ENCODE measurements at places on chromosomes 16 and 17. TPM values are rescaled to one million over a fixed set of nuclear protein-coding genes. Genes with fewer than 3 reads are reported as not detected.
A peak's percentile ranks its signal among the peaks of the same experiment; 100 is the strongest.

Gene AARSD1
- 26.8 TPM for total RNA-seq

Gene G6PC1
- total RNA-seq = not detected

Gene LITAFD
- not detected for total RNA-seq

Gene KRT31
- not detected for total RNA-seq

Gene KCNG4
- total RNA-seq = not detected

DNA sequence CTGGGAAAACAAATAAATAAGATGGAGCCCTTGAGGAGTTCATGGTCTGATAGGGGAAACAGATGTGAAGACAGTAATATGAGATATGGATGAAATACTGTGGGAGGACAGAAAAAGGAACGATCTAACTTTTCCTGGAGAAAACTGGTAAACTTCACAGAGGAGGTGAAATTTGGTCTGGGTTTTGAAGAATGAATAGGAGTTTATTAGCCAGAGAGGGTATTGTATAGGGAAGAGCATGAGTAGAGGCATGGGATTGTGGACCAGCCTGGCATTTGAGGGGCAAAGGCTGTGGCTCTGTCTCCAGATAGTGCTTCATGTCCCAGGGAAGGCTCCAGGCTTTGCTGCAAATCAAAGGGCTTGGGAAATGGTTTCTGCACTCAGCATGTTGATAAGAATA is 1.6 kb downstream of the LPO start:
- H3K4me3 ChIP-seq = no peak overlapping the region
- DNase-seq = no peak
- peaks cover 63% of the 10 kb centered on the region for H3K27me3 ChIP-seq
- H3K27ac ChIP-seq = no peak overlapping the region
- no peaks in the 10 kb centered on the region for H3K4me1 ChIP-seq

DNA sequence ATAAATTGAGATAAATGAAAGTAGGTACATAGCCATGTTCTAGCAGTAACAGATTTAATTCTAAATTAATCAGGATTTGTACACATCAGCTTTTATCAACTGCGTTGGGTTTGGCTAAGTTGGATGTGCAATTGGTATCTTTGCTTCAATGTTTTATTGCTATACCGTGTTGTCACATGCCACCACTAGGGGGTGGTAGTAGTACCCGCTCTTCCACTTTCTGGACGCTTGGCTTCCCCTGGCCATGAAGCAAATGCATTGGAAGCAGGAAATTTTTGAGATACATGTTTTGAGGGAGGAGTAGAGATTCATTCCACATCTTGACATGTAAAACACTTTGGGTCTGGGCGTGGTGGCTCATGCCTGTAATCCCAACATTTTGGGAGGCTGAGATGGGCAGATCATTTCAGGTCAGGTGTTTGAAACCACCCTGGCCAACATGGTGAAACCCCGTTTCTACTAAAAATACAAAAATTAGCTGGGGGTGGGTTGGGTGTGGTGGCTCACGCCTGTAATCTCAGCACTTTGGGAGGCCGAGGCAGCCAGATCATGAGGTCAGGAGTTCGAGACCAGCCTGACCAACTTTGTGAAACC is 58.6 kb downstream of the EMP2 start:
- peaks cover 4% of the 10 kb centered on the region for H3K36me3 ChIP-seq
- no peaks in the 10 kb centered on the region for H3K27me3 ChIP-seq
- DNase-seq = no peak
- no peaks in the 10 kb centered on the region for H3K4me1 ChIP-seq
- H3K27ac ChIP-seq = no peak overlapping the region

DNA sequence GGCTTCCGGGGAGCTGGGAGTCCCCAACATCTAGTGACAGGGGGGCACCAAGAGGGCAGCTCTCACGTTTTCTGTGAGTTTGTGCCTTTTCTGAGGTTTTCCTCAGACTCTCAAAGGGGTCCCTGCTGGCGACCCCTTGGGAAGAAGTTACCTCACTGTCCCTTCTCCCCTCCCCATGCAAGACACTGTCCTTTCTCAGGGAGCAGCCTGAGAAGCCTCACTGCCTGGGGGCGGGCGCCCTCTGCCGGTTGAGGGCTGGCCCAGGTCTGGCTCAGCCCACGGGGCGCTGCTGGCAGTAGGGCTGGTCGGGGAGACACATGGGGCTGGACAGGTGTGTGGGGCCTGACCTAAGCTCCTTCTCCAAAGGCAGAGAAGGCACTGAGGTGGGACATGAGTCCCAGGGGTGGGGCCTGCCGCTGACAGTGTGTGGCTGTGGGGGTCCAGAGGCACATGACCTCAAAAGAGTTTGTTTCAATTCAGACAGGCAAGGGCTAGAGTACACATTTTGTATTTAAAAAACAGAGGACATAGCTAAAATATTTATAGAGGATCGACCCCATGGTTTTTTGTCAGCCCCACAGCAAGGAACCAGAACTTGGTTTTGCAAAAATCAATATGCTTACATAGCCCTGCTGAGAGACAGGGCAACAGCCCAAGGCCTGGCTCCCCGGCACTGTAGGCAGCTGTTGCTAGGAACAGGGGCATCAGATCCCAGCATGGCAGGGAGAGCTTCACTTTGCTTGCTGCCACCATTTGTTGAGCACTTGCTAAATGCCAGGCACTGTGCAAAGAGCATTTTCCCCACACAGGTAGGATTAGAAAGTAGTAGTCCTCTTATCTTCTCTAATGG is 18.5 kb upstream of the ALDH3A1 start:
- H3K4me1 ChIP-seq = peaks cover 21% of the 10 kb centered on the region
- H3K27ac ChIP-seq = no peak overlapping the region
- DNase-seq = peak; percentile 92
- H3K36me3 ChIP-seq = peaks cover 2% of the 10 kb centered on the region
- H3K27me3 ChIP-seq = no peaks in the 10 kb centered on the region

DNA sequence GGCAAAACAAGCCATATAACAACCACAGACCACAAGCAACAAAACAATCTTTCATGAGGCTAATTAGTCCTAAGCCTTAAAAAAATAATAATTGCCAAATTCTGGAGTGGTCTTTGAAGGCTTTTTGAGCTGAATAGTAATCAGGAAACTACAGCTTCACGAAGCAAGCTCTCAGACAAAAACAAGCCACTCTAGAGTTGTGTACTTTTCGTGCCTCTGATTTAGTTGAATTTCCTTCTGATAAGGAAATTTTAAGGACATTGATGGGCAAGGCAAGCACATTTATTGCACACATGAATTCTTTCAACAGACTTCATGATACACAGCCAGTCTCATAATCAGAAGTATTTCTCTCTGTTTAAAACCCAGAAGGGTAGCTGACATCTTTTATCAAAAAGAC is 130.8 kb upstream of the IRX3 start:
- DNase-seq = no peak
- no peak overlapping the region for H3K27ac ChIP-seq
- no peaks in the 10 kb centered on the region for H3K27me3 ChIP-seq
- H3K4me3 ChIP-seq = no peak overlapping the region
- no peaks in the 10 kb centered on the region for H3K36me3 ChIP-seq

- H3K4me1 ChIP-seq = no peaks in the 10 kb centered on the region
- H3K27me3 ChIP-seq = no peaks in the 10 kb centered on the region
- no peak overlapping the region for H3K27ac ChIP-seq
These were observed 364.7 kb upstream of the DYNLRB2 start for GRCh38 chr16:80176114-80176513.

DNA sequence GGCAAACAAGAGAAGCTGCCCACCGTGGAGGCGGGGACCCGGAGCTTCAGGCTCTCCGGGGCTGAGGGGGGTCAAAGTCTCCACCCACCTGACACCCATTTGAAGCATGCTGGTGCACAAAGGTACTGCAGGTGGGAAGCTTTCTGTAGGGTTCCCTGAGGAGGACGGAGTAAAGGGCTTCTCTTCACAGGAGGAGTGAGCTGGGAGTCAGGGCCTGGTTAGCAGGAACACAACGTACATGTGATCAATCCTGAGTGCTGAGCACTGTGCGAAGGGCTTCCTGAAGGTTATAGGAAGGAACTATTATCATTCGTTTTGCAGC is 252.9 kb upstream of the RPL38 start:
- peaks cover 15% of the 10 kb centered on the region for H3K4me1 ChIP-seq
- no peak overlapping the region for H3K4me3 ChIP-seq
- DNase-seq = no peak
- H3K27me3 ChIP-seq = no peaks in the 10 kb centered on the region
- H3K27ac ChIP-seq = no peak overlapping the region
- H3K36me3 ChIP-seq = no peaks in the 10 kb centered on the region

DNA sequence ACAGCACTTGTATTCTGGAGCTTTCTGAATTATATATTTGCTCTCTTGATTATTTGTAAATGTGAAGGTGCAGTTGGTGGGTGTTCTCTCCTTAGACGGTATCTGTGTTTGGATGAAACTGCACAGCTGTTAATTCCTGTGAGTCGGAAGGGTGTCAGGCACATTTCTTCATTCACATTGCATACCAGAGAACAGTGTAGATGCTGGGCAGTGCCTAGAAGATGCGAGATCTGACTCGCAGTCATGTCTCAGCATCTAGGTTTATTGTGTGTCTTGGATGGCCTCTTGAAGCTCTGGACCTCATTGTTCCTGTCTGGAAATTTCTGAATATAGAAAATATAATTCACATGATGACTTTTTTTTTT is 61.2 kb downstream of the CLEC16A start:
- peaks cover 13% of the 10 kb centered on the region for H3K36me3 ChIP-seq
- peak overlapping the region; percentile 56 for H3K27ac ChIP-seq
- no peak overlapping the region for H3K4me3 ChIP-seq
- no peaks in the 10 kb centered on the region for H3K27me3 ChIP-seq

- H3K4me3 ChIP-seq = no peak overlapping the region
- no peaks in the 10 kb centered on the region for H3K27me3 ChIP-seq
- H3K36me3 ChIP-seq = no peaks in the 10 kb centered on the region
- H3K4me1 ChIP-seq = no peaks in the 10 kb centered on the region
These were observed 6.4 kb upstream of the FAM83G start for GRCh38 chr17:19010729-19011505.

DNA sequence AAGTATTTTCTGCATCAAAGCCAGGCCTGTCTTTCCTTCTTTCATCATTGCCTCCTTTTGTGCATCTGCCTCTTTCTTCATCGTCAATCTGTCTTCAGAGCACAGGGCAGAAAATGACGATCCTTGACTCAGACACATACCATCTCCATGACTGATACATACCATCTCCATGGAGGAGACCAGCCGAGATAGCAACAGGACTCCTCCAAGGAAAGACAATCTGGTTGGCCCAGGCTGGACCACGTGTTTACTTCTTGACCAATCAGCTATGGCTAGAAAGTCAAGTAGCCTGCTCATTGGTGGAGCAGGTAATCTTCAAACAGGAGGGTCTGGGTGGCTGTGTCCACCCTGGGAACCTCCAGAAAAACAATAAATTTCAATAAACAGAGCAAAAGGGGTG is 164.6 kb downstream of the CPPED1 start:
- no peak overlapping the region for H3K27ac ChIP-seq
- no peaks in the 10 kb centered on the region for H3K27me3 ChIP-seq
- H3K4me1 ChIP-seq = no peaks in the 10 kb centered on the region
- no peaks in the 10 kb centered on the region for H3K36me3 ChIP-seq
- H3K4me3 ChIP-seq = no peak overlapping the region

DNA sequence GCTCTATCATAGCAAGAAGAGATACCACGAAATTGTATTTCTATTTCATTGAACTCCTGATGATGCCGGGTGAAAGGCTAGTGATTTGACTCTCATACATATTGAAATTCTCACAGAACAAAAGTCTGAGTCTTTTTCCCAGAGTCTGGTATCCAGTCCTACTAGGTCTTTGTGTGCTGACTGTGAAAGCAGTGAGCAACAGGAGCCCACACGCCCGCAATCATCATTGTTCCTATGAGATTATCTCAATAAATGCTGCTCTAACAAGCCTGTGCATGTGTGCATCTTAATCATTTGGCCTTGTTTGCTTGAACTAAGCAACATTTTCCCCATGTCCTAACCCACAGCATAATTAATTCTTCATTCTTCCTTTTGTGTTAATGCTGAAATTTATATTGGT is 1466.0 kb downstream of the CDH11 start:
- no peaks in the 10 kb centered on the region for H3K27me3 ChIP-seq
- H3K4me3 ChIP-seq = no peak overlapping the region
- H3K27ac ChIP-seq = no peak overlapping the region
- no peaks in the 10 kb centered on the region for H3K4me1 ChIP-seq
- DNase-seq = no peak

DNA sequence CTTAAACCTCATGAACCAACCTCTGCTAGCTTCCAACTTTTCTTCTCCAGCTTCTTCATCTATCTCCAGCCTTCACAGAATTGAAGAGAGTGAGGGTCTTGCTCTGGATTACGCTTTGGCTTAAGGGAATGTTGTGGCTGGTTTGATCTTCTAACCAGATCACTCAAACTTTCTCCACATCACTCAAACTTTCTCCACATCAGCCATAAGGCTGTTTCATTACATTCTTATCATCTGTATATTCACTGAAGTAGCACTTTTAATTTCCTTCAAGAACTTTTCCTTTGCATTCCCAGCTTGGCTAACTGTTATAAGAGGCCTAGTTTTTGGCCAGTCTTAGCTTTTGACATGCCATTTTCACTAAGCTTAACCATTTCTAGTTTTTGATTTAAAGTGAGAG is 52.3 kb downstream of the CACNG1 start:
- DNase-seq = no peak
- H3K27ac ChIP-seq = no peak overlapping the region
- no peaks in the 10 kb centered on the region for H3K27me3 ChIP-seq
- H3K36me3 ChIP-seq = no peaks in the 10 kb centered on the region

DNA sequence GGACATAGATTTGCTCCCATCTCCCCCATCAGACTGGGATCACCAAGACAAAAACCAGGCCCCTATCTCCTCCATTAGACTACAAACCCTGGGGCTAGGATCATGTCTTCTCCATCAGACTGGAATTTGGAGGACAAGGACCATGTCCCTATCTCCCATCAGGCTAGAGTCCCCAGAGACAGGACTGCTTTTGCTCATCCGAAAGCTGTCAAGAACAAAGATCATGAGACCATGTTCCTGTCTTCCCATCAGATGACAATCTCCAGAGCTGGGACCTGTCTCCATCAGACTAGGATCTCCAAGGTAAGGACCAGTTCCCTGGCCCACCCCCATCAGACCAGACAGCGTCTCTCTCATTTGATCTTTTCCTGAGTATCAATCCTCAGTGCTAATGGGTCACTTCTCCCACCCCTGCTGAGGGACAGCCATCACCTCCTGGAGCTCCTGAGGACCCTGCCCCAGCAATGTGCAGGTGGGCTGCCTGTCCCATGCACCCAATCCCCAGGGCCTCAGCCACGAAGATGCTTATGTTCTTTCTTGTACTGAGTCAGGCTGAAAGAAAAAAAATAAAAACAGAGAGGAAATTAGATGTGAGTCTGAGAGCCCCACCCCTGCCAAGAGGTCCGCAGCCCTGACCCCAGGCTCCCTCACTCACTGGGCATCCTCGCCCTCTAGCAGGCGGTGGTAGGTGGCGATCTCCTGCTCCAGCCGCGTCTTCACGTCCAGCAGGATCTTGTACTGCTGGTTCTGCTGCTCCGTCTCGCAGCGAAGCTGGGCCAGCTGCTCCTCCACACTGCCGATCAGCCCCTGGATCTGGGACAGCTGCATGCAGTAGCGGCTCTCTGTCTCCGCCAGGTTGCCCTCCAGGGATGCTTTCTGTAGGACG is 90.3 kb downstream of the GOSR1 start:
- no peaks in the 10 kb centered on the region for H3K27me3 ChIP-seq
- H3K4me3 ChIP-seq = no peak overlapping the region
- DNase-seq = no peak
- no peak overlapping the region for H3K27ac ChIP-seq

GRCh38 chr17:59825533-59826322 is 67.0 kb downstream of the TUBD1 start:
- no peak for DNase-seq
- H3K27ac ChIP-seq = peak overlapping the region; percentile 80
- H3K27me3 ChIP-seq = no peaks in the 10 kb centered on the region

Measured in esophagus muscularis mucosa (tissue), 4 donors.